ENCODE measurements at places on chromosomes 7 and 10. TPM values are rescaled to one million over a fixed set of nuclear protein-coding genes. Genes with fewer than 3 reads are reported as not detected.

DNA sequence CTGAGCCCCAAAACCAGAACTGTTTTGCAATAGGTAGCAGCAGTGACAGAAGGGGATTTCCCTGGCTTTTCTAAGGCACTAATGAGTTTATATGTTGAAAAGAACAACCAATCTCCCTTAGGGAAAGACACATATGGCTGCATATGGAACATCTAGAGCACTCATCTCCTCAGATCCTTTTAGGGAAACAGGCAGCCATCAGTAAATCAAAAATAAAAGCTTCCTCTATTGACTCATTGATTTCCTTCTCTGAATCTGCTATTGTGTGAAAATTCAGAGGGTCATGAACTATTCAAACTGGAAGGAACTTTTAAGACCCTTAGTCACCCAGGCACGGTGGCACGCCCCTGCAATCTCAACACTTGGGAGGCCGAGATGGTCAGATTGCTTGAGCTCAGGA lies 110.9 kb upstream of the NANOS1 start:
- DNase-seq: no peak

DNA sequence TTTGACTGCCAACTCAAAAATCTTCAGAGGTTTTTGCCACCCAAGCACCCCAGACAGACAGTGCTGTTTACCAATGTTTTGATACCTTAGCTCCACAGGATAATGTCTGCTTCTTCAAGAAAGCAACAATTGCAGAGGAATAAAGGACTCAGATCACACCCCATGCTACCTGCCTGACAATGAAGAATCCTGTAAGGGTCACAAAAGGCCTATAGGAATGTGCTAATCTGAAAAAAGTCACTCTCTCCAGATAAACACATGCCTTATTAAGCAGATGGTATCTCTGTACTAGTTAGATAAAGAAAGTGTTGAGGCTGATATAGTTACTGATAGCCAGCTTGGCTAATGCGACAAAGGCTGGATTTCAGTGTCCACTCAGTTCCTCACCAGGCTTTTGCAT lies 1076.7 kb upstream of the SORCS1 start:
- peak; percentile 68 for DNase-seq

- DNase-seq: peak; percentile 11
These were observed 20.1 kb downstream of the SFR1 start for GRCh38 chr10:104142081-104142480.

- no peak for DNase-seq
These were observed 62.1 kb downstream of the VWA2 start for GRCh38 chr10:114301177-114301576.

DNA sequence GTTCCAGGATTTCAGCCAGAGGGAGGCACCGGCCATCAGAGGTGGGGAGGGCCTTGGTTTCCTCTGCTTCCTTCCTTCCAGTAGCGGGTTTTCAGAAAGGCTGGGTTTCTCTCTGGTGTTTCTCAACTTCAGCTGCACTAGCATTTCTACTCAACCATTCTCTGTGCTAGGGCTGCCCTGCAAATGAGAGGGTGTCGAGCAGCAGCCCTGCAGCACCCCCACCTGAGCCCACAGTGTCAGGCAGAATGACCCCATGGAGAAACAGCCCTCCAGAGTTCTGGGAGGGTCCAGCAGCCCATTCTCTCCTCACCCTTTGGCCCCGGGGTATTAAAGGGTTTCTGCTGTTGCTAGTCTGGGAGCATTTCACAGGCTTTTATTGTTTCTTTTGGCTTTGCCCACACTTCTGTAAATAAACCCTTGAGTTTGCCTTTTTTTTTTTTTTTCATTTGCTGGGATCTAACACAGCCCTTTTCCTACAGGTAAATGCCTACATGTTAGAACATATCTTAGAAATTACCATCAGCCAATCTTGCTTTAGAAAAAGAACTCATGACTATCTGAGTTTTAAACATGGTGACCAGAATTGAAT lies 151.5 kb upstream of the VIPR2 start:
- DNase-seq: no peak

GRCh38 chr10:77580482-77580881 lies 57.1 kb downstream of the KCNMA1 start:
- no peak for DNase-seq

GRCh38 chr7:102252366-102252982 lies 34.2 kb upstream of the SH2B2 start:
- DNase-seq: no peak

NYAP1 gene
- total RNA-seq: 1.2 TPM

ZCWPW1 gene
- 1.4 TPM for total RNA-seq

DNA sequence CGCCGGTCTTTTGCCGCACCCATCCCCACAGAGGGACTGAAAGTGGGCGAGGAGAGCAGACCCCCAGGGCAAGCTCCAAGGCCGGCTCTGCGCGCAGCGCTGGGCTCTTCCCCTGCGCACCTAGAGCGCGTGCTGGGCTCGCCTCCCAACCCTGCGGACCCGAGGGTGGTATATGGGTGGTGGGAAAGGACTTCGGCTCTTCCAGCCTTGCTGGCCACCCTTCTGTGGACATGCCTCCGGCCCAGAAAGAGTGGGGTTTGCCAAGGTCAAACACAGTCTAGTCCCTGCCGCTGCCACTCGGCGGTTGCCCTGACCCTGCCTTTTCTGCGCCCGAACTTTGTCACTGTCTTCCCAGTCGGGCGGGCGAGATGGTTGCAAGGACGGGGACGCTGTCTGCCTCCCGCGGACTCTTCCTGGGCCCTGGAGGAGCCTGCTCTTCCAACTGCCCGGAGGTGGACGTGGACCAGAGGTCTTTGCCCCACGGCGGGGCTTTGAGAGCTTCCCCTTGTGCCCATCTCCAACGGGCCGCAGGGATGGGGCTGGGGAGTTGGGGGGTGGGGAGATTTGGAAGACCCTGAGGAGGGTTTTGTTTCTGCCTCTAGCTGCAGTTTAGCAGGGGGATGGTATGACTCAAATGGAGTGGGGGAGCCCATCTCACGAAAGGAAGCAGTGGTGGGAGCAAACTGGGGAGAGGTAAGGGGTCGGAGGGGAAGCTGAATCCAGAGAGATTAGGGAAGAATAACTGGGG lies 1.5 kb downstream of the ADCY1 start:
- no peak for DNase-seq

HOXA13 gene
- not detected for total RNA-seq

GRCh38 chr7:51307651-51308210 lies 8.9 kb downstream of the COBL start:
- DNase-seq: no peak

DNA sequence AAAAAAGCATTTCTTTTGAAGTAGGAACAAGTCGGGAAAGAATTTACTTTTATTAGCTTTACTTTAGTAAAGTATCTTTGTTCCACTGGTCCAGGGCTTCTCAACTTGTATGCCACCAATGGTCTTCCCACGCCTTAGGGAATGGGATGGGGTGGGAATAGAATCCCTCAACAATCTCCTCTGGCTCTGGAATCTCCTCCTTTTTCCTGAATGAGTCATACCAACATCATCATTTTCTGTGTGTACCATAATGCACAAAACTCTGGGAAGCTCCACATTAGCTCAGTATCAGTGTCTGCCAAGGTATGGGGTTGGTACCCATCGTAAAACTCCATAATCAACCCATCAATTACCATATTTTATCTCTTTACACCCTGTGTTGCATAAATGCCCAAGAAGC lies 159.4 kb upstream of the BMPER start:
- no peak for DNase-seq

GDF2 gene
- total RNA-seq: 0.19 TPM

DNA sequence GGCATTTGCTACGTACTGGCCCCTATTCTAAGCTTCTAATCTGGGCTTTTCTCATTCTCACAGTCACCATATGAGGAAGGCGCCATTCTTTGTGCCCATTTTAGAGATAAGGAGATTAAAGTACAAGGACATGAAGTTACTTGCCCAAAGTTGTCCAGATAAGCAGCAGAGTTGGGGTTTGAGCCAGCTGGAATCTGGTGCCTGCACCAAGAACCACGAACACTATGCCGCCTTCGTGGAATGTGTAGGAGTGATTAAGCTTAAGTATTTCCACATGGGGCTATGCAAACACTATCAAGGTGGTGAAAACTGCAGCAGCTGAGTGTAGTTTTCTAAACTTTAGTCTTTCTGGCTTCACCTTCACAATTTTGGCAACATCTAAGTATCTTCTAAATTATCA lies 342.7 kb upstream of the ETV1 start:
- DNase-seq: no peak

- DNase-seq: no peak
These were observed 11.1 kb downstream of the CDK14 start for GRCh38 chr7:90607196-90607595.

Data from neural progenitor cell (in vitro differentiated cells).